ENCODE measurements at places on chromosomes 13 and 19.

DNA sequence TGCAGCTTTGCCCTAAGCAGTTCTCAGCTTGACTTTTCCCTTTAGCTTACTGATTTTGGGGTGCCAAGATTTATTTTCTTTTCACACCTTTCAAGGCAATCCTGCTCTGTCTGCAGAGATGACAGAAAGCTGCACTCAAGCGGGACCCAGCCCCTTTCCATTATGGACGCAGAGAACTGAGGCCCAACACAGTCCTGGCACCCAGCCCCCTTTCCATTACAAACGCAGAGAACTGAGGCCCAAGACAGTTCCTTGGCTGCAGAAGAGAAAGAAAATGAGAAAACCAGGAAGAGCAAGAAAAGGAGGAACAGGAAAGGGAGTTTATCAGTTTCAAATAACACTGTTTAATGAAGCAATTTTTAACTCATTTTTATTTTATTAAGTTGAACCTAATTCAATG, 36.8 kb upstream of the ATP11A start:
- no peak for DNase-seq

GRCh38 chr19:50357178-50358100, 8.0 kb downstream of the NAPSA start:
- peak; percentile 61 for DNase-seq

- no peak for DNase-seq
These were observed 11.6 kb downstream of the TMPRSS9 start for GRCh38 chr19:2371656-2372055.

GRCh38 chr13:24135674-24136300, 24.7 kb upstream of the SPATA13 start:
- no peak for DNase-seq

GRCh38 chr19:46472592-46472991, 1.2 kb upstream of the PNMA8A start:
- DNase-seq, result no peak

DNA sequence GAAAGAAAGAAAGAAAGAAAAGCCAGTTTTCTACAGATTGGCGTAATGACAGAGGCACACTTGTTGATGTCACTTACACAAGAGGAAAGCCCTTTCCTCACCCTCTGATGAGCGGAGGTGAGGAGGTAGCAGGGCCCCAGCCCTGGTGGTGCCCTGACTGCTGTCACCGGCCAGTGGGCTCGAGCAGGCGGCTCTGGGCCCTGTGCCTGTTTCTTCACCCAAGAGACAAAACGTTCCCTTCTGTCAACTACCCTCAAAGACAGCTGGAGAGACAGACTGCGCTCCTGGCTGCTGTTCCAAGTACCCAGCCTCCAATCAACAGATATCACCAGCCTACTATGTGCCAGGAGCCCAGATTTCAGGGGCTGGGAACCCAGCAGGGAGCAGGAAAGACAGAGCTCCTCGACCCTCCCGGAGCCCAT, 10.1 kb downstream of the EPS15L1 start:
- DNase-seq, result no peak

DNA sequence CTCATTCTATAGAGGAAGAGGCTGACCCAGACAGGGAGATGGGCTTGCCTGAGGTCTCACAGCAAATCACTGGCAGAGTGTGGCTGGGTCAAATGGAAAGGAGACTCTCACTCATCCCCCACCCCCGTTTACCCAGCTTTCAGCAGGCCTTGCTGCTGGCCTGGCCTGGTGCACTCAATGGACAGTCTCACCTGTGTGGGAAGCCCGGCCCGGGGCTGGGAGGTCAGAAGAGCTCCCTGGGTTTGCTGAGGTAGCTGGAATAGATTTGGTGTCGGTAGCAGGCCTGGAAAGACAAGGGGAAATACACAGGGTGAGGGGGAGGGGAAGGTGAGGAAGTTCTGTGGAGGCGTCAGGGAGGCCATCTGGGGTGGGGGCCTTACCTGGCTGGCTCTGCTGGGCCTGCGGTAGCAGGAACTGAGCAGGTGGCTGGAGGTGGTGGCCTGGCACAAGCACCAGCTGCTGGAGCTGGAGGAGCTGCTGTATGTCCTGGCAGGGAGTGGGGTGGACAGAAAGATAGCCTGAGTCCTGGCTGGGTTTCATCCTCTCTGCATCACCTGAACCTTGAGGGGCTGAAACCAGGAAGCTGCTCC, 23.5 kb downstream of the ZNF574 start:
- no peak for DNase-seq

GRCh38 chr19:6744381-6745301, 5.2 kb downstream of the TRIP10 start:
- no peak for DNase-seq

DNA sequence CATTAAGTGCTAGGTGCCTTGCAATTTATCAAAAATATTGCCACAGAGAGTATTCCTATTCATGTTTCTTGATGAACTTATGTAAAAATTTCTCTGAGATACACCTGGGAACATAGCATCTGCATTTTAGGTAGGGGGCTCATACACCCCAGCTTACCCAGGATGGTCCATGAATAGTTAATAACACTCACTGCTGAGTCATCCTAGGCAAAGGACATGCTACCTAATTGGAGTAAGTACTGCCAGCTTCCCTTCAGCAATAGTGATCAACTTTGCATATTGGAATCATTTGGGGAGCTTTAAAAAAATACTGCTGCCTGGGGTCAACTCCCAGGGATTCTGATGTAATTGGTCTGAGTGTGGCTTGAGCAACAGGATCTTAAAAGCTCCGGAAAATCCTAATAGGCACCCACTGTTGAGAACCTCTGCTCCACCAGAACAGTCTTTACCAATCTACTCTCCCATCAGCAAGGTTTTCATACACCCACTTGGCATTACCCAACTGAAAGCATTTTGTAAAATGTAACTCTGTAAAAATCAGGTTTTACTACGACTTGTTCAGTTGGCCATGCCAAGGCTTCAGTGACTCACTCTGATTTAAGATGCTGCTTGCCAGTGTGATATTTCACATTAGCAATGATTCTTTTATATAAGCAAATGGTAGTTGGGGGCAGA, 67.2 kb upstream of the FNDC3A start:
- no peak for DNase-seq

- no peak for DNase-seq
These were observed 2523.2 kb upstream of the PCDH20 start for GRCh38 chr13:63938851-63939250.
